ENCODE measurements at places on chromosomes 4 and X. TPM values are rescaled to one million over a fixed set of nuclear protein-coding genes. Genes with fewer than 3 reads are reported as not detected.

The C4orf51 gene
- 5.0 TPM for total RNA-seq

- DNase-seq: no peak
Measured at GRCh38 chr4:66930206-66930605, 615.1 kb downstream of the CENPC start.

GRCh38 chrX:48022738-48023137, 15.9 kb downstream of the SPACA5 start:
- no peak for DNase-seq

DNA sequence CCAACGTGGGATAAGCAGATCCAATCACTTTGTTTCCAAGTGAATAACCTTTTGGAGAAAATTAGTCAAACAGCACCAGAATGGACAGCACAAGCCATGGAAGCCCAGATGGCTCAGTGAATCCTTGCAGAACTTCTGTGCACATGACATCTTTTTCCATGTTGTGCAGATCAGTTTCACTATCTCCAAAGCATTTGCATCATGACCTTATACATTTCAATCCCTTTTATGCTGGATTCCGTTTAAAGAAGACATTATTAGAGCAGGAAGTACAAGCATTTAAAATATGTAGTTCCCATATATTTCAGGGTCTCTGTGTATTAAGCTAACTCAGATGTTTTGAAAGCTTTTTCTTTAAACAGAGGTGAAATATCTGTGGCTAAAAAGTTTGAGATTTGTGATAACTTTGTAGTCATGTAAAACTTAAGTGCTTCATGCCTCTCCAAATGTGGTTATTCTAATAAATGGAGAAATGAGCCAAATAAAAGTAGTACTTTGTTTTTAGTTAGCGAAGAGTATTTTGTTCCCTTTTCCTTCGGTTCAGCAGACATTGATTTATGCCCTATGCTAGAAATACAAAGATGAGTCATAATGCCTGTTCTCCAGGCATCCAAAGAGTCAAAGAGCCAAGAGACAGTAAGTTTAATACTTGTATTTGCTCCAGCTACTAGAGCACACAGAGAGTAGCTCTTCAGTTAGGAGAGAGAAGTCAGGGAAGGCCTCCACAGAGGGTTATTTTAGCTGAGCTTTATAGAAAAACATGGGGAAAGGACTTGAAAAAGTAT, 39.0 kb downstream of the PLAC8 start:
- DNase-seq: no peak

The AKAP14 gene
- 0.29 TPM for total RNA-seq

DNA sequence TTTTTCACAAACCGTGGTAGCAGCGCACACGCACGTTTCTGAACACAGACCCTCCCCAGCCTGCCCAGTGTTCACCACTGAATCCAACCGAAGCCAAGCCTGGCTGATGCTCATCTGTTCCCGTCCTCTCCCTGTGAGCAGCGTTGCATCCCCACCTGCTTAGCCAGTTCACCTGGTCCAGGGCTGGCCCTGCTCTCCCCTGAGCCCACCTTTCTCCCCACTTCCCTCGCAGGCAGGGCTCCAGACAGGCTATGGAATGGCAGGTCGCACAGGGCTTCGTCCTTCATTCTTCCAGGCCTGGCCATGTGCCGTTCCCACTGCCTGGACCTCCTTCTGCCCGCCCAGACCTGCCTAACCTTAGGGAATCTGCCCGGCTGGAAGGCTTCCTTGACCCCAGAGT, 246.9 kb downstream of the EVC2 start:
- no peak for DNase-seq

The STPG2 gene
- 0.41 TPM for total RNA-seq

- DNase-seq: no peak
Measured at GRCh38 chrX:87874043-87874442, 356.4 kb downstream of the KLHL4 start.

The EGF gene
- total RNA-seq: 33.7 TPM

The CD99L2 gene
- 18.7 TPM for total RNA-seq

- peak; percentile 65 for DNase-seq
Measured at GRCh38 chr4:98612318-98613250, 45.8 kb downstream of the TSPAN5 start.

- peak; percentile 91 for DNase-seq
Measured at GRCh38 chrX:2707334-2707760, 16.3 kb downstream of the CD99 start.

DNA sequence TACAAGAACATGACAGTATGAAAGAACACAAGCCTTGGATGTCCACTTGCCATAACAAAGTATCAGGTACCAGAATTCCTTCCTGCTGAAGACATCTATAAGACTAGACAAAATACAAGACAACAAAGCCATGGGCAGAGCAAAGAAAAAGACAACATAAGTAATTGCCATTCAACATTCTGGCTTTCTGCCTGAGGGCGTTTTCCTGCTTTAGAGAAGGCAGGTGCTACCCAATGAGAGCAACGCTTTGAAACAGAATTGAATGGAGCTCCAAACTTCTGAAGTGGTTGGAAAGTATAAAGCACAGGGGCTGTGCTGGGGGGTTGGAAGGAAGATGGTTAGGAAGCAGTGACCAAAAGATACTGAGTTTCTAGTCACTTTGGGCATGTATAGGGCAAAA, 30.1 kb downstream of the PDE5A start:
- DNase-seq: no peak

The DCAF4L1 gene
- 0.18 TPM for total RNA-seq

The AP1AR gene
- total RNA-seq: 22.7 TPM

The SPANXB1 gene
- not detected for total RNA-seq

- no peak for DNase-seq
Measured at GRCh38 chrX:119189115-119189514, 47.0 kb upstream of the PGRMC1 start.

DNA sequence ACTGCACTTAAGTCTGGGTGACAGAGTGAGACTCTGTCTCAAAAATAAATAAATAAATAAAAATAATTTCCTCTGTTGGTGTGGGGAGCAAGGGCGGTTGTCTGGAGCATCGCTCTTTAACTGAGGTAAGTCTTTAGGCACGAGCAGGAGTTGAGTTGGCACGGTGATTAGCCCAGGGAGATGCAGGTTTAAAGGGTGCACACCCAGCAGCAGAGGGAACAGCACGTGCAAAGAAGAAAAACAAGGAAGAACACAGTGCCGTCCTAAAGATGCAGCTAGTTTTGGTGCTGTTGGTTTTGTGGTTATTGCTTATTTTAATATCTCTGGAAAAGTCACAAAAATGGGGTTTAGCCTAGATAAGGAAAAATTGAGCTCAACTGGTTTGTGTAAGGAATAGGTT, 87.8 kb downstream of the DHX15 start:
- DNase-seq: no peak

GRCh38 chrX:151753313-151754046, 18.9 kb downstream of the CNGA2 start:
- DNase-seq: peak; percentile 83

DNA sequence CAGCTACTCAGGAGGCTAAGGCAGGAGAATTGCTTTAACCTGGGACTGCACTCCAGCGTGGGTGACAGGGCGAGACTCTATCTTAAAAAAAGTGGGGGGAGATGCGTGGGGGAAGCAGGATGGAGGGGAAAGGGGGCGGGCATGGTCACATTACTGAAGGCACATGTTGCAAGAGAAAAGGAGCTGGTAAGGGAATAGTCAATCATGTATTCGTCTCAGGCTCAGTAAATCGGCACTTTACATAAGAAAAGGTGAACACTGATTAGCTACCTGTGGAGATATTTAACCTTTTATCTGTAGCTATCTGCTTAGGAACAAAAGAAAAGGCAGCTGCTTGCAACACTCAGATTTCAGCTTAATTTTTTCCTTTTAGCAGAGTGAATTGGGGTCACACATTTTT, 132.5 kb downstream of the PLS3 start:
- peak; percentile 72 for DNase-seq

DNA sequence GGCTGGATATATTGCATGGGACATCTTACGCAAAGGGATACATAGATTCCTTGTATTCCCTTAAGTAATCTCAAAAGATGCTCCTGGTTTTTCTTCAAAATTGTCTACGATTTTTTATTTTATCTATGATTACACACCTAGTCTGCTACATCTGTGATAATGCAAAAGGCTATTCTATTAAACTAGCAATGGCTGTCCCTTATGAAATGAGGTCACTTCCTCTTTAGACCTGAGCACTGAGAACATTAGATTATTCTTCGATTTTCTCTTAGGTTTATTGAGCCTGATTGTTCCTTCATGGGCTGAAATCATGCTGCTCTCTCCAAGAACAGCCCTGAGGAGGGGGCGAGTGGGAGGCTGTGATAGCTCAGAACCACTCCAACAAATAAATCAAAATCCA, 126.8 kb upstream of the ENPP6 start:
- no peak for DNase-seq

DNA sequence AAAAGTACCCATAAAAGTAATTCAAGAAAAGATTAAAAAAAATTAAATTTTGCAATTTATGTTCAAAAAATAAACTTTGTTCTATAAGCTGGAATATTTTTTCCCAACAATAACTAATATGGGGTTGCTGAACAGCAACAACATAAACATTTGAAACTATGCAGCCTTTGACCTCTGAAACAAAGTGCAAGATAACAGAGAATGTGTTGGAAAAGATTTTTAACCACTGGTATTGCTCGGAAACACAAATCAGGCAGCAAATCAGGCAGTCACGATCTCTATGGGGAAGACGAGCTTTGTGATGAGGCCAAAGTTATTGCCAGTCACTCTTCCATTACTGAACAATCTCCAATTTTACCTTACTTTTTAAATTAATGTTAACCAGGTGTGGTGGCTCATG, 332.1 kb downstream of the PABPC4L start:
- DNase-seq: no peak

The SULT1E1 gene
- total RNA-seq: not detected

- DNase-seq: no peak
Measured at GRCh38 chr4:72604324-72604723, 35.3 kb upstream of the ADAMTS3 start.

GRCh38 chr4:40238008-40238699, 41.3 kb downstream of the RHOH start:
- DNase-seq: no peak

DNA sequence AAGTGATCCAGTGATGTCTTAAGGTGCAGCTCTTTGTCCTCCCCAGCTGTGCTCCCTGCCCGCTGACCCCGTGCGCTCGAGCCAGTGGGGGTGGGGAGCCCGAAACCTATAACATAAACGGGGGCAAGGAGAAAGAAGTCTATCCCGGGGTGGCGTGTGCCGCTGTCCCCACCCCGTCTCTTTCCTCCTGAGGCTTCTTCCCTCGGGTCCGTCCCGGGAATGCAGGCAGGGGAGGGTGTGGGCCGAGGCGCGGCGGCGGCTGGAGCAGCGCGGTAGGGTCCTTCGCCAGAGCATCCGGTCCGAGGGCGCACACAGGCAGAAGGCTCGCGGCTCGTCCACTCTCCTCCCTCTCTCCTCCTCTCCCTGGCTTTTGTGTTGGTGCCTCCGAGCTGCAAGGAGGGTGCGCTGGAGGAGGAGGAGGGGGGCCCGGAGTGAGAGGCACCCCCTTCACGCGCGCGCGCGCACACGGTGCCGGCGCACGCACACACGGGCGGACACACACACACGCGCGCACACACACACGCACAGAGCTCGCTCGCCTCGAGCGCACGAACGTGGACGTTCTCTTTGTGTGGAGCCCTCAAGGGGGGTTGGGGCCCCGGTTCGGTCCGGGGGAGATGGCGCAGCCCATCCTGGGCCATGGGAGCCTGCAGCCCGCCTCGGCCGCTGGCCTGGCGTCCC, at the start of gene RAB33A:
RAB33A (plus strand) TSS at position 517 of the 681 bp plus-strand sequence; CDS start at position 618, 101 bp downstream.
- DNase-seq: peak; percentile 75

The GYPE gene
- total RNA-seq: 1.4 TPM

The GLUD2 gene
- total RNA-seq: 7.8 TPM

DNA sequence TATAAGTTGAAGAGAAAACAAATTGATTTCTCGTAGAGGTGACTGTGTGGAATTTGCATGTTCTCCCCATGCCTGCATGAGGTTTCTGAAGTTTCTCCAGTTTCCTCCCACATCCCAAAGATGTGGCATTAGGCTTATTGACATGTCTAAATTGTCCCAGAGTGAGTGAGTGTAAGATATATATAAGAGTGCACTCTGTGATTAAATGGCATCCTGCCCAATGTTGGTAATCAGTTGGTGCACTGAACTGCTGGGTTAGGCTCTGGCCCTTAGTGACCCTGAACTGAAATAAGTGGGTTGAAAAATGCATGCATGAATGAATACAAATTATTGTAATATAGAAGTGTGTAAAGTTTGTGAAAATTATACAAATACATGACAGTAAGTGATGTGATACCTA, 1106.5 kb downstream of the TECRL start:
- DNase-seq: no peak

DNA sequence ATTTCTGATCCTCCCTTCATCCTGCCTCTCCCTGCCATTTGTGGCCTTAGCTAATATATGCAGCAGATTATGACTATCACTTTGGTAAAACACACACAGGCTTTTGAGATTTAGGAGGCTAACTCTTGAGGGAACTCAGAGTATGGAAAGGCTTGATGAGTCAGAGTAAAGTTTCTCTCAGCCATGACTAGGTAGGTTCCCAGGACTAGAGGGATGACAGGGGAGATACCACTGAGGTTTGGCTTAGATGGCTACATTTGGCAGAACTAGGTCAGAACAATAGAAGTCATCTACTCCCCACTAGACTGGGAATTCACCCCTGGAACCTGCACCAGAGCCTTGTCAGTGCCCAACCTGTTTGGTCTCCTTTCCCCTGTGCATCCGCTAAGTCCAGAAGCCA, 585.7 kb downstream of the TLL1 start:
- no peak for DNase-seq

The LNX1 gene
- 4.4 TPM for total RNA-seq

DNA sequence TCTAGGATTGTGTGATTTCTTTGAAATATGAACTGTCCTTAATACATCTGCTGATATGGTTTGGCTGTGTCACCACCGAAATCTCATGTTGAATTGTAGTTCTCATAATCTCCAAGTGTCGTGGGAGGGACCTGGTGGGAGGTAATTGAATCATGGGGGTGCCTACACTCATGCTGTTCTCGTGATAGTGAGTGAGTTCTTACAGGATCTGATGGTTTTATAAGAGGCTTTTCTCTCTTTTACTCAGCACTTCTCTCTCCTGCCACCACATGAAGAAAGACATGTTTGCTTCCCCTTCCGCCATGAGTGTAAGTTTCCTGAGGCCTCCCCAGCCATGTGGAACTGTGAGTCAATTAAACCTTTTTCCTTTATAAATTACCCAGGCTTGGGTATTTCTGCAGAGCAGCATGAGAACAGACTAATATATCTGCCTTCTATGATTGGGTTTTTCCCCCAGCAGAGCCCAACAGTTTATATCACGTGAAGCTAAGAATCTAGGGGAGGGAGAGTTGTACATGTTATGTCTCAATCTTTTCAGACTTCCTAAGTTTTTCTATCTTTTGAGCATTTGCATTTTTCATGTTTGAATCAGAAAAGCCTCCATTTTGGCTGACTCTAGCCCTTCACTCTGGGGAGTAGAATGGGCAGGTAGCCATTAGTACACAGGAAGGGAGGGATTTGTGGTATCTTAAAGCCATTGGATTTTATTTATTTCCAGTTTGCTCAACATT, 58.9 kb downstream of the PLAC1 start:
- no peak for DNase-seq

Data from endodermal cell (in vitro differentiated cells).